ENCODE measurements at places on chromosomes 12 and 14.
A peak's percentile ranks its signal among the peaks of the same experiment; 100 is the strongest.

DNA sequence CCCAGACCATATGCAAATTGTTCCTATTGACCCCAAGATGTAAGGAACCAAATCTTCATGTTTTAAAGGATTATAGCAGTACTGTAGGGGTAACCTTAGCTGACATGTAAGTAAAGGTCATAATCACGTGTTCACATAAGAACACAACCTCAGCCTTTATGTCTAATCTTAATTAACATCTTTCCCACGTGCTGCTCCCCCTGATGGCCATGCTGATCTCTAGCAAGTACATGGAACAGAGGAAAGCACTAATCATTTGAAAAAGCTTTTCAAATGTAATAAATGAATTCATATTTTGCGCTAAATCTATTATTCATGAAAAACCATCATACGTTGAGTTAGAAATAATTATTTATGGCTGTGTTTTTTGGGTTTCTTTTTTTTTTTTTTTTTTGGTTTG, 30.5 kb upstream of the ITPR2 start:
- DNase-seq: no peak

- DNase-seq: no peak
Observed at GRCh38 chr12:104852102-104852501, 106.0 kb downstream of the SLC41A2 start.

GRCh38 chr12:59941461-59941860, 345.6 kb downstream of the SLC16A7 start:
- DNase-seq: no peak

- no peak for DNase-seq
Observed at GRCh38 chr12:111971800-111972199, 41.2 kb downstream of the TMEM116 start.

DNA sequence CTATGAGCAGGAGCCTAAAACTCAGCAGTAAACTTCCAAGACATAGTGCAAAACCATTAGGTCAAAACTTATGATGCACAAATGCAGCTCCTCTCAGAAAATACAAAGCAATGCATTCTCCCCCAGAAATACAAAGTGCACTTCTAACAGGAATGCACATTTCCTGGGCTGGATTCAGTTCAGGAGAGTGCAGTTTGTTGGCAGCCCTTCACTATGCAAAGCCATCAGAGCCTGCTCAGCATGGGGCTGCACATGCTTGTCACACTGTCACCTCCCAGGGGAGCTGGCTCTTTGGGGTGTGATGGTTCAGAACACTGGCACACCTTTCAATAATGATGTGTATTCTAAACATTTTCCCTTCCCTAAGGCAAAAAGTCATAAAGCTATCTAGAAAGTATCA, 110.4 kb downstream of the KCNK10 start:
- DNase-seq: no peak

GRCh38 chr12:46150735-46151134, 118.1 kb downstream of the SLC38A1 start:
- DNase-seq: no peak

GRCh38 chr12:110039085-110039807, 9.1 kb downstream of the C12orf76 start:
- peak; percentile 38 for DNase-seq

- DNase-seq: no peak
Observed at GRCh38 chr12:131783915-131784541, 44.2 kb upstream of the MMP17 start.

- DNase-seq: no peak
Observed at GRCh38 chr14:78188882-78189281, 18.7 kb downstream of the NRXN3 start.

- DNase-seq: no peak
Observed at GRCh38 chr14:98298481-98299244, 973.3 kb downstream of the BCL11B start.
